Cerebellar nuclear complex (tissue), 1 donor: ENCODE measurements at places on chromosomes 1 and 21.

DNA sequence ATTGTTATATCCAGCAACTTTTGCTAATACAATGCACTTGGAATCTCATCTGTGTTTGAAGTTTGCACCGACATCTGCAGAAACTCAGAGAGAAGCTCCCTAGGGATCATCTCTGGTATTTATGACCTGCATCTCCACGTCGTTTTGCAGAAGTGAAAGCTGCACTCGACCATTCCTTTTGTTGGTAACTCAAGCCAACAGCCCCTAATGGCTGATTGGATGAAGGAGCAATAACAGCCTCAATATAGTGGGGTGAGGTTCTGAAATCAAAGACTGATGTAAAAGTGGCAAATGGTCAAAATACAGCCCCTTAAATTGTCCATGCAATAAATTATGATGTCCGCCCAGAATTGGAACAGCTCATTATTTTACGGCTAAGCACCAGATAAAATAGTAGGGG, 344.2 kb upstream of the KAZN start:
- DNase-seq: no peak

DNA sequence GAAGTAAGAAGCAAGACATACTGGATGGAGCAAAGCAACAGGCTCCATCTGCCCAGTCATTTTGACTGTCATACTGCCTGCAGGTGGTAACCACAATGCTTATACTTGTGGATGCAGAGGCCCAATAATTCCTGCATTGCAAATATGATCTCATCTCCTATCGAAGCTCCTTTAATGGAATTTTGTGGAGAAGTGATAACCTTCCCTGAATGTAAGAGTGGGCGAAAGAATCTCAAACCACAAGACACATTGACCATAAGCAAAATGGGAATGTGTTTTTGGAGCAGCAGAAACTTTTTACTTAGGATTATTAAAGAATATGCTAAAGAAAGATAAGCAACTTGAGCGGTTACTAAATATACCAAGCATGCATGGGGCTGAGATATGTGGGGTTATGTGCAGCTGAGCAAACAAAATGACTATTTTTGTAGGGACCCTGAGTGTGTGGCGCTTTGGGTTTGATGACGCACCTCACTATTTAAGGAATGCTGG, 77.4 kb upstream of the BACH1 start:
- no peak for DNase-seq

DNA sequence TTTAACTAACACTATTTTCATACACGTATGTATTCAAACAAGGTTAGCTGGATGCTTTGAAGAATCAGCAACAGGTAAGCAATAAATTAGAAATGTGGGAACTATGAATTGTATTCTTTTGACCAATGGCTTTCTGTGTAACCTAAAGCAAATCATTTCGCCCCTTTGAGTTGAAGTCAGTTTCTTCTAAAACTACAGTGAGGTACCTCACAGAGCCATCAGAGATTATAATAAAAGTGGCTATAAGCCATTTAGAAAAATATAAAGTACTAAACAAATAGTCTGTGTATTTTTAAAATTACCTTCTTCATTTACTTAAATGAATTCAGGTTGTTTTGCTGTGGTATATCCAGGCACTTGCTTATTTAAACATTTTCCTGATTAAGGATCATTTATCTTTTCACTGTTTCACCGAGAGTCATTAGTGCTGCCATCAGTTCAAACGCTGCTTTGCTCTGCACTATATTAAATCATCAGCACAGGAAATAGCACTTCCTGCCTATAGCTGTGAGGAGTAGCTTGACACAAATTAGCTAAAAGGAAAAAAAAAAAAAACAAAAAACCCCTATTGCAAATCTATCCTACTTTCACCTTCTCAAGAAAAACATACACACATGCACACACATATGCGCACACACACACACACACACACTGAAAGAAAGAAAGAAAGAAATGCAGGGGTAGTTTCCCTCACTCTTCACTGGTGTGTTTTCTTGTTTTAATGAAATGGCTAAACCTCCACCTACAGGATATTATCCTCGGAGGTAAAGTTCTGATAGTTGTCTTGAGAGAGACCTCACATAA, 39.8 kb upstream of the C1orf105 start:
- no peak for DNase-seq

DNA sequence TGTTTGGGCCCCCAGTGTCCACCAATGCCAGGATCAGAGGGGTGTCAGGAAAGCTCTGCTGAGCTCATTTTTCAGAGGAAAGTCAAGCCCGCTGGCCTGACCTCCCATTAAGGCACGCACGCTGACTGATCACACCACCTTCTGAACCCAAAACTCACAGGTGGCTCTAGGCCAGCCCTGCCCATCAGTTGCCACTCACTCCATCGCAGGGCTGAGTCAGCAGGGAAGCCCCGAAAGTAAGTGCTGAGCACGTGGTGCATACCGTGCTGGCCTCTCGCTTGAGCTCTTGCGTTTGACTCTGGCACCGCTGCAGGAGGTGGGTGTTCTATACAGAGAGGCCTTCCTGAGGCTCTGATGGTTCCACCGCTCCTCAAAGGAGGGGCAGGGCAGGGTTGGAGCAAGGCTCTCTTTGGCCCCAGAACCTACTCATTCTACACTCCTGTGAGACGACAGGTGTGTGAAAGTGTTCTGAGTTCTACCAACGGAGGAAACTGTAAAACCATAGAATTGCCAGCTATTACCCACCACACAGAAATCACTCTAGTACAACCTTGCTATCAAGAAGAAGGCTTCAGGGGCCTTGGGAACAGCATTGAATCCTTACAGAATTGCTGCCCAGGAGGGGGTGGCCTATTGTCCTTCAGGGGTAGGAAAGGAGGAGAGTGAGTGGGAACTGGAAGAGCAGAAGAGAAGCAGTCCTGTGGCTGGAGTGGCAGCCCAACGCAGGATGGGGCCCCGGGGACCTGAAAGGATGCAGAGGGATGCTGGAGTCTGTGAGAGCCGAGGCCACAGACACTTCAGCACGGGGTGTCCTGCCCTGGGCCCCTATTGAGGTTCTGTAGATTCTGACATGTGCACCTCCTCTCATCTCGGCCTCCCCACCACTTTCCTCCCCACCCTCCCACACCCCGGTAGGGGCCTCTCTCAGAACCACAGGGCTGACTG, 214.7 kb upstream of the EDN2 start:
- DNase-seq: no peak

DNA sequence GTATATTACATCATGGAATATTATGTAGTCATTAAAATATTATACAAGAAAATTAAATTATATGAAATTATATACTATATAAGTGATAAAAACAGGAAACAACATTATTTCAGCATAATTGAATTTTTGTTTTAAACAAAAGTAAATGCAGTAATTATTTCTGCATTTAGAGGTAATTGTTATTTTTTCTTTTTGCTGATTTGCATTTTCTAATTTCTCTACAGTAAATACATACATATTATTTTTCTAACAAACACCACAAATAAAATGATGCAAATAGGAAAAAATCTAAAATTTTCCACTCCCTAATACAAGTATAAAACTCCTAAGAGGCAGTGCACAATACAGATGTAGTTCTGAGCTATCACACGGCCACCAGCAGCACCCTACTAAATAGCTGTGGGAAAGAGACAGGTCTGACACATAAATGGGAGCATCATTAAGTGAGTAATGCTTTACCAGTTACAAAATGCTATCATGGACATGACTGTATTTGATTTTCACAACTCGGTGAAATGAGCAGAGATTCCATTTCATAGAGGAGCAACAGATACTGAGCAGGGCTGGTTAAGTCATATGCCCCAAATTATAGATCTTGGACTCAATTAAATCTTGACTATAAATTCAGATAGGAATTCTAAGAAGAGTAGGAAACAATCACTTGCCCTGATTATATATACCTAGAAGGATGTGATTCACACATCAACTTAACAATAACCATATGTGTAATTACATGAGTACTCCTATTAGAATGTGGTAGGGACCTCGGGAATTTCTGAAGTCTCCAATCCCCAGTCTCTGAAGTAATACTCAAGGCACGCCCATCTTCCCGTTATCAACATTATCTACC, 49.0 kb downstream of the NRIP1 start:
- no peak for DNase-seq

GRCh38 chr1:228437424-228437962, 20.8 kb upstream of the TRIM17 start:
- DNase-seq: no peak

DNA sequence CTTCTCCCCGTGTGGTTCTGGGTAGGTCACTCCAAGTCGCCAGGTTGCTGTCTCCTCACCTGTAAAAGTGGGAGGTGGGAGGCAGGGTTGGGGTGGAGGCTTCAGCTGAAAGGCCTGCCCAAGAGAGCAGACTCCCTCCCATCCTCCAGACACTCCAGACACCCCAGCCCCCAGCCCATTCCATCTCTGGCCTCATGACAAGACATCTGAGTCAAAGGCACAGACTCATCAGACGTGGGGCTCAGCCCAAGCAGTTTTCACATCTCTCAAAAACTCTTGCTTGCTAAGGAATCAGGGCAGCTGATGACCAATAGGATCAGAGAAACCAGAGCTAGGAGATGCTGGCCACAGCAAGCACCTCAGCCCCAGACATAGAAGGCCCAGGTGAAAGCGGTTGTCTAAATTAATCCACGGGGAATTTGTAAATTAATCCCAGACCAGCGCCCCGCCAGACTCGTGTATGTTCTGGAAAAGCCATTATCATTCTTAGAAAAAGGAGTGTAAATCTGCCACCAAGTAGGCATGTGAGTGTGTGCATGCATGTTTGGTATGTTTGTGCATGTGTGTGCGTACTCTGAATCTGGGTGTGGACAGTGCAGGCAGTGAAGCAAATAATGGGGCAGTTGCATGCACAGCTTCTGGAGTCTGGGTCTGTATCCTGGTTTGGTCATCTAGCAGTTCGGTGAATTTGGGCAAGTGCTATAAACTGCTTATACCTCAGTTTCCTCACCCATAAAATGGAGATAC, 55.2 kb downstream of the KCND3 start:
- DNase-seq: no peak

GRCh38 chr1:1847890-1848289, 43.0 kb downstream of the GNB1 start:
- DNase-seq: no peak

DNA sequence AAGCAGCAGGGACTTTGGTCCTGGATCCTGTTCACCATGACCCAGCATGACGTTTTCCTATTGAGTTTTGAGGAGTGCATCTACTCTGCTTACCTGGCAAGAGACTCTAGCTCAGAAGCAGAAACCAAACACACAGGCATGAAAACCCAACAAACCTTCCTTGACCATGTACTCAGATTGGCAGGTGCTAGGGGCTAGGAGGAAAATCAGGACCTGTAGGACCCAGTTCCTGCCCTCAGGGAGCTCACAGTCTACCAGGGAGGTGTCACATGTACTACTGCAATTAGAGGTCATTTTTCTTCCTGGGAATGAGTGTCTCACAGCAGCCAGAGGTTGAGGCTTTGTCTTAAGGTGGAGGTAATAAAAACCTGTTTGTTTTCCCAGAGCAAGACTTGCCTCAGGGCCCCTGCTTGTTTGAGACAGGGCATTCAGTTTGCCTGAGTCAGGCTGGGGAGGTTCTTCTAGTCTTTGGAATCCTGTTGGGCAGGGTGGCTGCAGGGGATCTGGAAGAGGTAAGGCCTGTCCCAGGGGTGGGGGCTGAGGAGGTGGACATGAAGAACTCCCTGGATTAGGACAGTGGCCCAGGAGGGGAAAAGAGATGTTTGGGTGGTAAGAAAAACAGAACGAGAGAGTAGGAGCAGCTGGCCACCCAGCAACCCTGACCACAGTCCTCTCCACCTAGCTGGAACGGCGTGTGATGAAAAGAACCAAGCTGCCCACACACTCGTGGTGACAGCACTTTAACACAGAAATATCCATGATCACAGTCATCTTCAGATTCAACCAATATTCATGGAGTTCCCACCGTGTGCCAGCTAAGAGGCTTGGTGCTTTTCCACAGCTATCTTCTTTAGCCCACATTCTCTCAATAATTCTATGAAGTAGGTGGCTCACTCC, 30.8 kb downstream of the IER5 start:
- DNase-seq: no peak

GRCh38 chr1:232835166-232835565, 29.9 kb downstream of the MAP10 start:
- DNase-seq: no peak
